Islet precursor cell (in vitro differentiated cells): ENCODE measurements at places on chromosomes 2 and 18.

- no peak for DNase-seq
Measured at GRCh38 chr2:169107645-169108044, 38.3 kb downstream of the DHRS9 start.

DNA sequence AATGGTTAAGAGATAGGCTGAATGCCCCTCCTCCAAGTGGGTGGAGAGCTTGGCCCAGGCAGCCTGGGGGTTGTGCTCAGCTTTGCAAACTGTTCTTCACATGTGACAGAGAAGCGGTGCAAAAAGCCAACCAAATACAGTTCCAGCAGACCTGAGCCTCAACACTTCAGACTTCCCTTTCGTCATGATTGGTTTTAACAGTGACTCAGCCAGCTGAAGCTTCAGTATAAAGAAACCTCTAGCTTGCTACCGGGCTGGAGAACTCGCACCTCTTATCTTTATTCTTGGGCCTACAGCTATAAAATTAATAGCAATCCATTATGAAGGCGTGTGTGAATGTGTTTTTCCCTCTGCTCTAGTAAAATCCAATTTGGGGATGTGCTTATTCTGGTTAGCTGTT lies 20.0 kb downstream of the SETBP1 start:
- peak; percentile 62 for DNase-seq

GRCh38 chr2:7691961-7692656 lies 774.9 kb downstream of the RNF144A start:
- DNase-seq, result no peak

DNA sequence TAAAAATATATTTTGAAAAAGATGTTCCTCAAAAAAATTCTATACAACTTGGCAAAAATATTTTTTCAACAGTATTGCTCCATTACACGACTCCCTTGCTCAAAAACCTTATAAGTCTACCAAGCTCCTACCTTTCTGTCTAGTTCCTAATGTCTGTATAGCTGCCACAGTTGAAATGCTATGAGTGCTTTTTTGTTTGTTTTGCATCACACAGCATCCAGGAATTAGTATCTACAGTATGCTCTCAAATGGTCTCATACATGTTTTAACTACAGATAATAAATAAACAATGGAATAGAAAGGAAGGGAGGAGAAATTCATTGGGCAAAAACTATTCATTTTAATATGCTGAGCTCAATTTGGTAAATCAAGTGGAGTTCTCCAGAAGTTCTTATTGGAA lies 17.3 kb downstream of the ACADL start:
- no peak for DNase-seq

DNA sequence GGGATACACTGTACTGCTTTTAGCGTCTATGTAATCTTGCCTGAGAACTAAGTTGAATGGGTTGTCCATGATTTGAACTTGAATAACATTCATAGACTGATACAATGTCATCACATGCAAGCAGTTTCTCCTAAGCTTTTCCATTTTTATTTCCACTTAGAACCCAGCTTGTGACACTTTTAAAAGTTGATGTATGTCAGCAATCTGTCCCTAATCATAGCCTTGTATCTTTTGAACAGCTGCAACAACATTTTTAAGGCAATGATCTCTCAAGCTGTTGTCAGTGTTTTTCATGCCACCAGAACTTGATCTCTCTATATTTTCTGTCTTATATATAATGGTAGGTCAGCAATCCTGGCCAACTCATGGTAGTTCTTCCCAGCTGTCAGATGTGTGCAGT lies 185.0 kb downstream of the DOK6 start:
- no peak for DNase-seq

DNA sequence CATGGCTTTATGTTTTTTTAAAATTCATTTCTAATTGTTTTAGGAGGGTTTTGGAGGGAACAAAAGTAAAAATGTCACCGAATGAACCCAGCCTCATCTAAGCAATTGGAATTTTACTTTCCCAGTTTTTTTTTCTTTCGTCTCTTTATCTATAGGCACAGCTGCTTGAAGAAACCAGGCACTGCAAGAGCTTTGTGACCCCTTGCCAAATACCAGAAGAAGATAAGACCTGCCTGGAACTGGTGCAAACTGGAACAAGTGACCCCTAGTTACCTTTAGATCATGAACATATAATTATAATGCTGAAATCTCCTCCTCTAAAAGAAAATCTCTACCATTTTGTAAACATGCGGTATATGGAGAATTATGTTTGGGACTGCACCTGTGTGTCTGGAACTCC lies 100.9 kb downstream of the TSN start:
- DNase-seq, result no peak

GRCh38 chr2:55547001-55547400 lies 27.5 kb downstream of the CFAP36 start:
- DNase-seq, result no peak

DNA sequence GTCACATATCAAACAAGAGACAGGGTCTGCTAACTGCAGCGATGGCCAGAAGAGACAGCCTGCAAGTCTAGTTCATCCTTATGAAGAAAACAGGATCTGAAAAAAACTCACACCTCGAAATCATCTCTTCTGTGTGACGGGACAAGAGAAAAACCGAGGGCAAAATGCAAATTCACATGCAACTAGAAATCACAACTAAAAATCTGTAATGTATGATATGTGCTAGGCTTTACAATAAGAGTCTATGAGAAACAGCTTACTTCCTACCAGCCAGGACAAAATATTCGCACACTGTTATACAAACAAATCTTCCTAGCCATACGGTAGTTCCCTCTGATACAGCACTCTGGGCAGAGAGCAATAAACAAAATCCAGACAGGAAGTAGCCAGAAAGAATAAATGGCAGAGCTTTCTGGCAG lies 48.8 kb downstream of the ANKRD44 start:
- DNase-seq, result no peak

DNA sequence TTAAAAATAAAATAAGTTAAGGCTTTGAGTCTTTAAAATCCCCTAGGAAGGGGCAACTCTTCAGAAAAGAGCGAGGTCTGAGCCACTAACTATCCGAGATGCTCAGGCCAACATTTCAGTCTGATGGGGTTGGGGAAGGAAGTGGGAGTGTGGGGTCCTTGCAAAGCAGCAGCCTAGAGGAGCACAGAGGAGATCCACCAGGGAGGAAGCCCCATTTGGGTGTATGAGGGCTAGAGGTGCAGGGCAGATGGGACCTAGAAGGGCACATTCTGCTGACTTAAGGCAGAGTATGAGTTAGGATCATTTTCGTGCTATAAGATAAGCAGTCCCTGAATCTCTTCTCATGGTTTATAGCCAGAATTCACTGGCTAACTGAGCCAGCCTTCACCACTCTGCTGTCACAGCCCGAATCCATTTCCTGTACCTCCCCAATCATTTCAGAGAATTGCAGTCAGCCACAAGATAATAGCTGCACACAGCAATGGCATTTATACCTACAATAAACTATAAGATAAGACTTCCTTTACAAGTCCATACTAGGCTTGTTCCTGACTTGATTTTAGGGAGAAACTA lies 37.0 kb downstream of the MRPL30 start:
- DNase-seq, result no peak

- DNase-seq, result no peak
Measured at GRCh38 chr2:69499242-69499641, 62.0 kb upstream of the NFU1 start.

DNA sequence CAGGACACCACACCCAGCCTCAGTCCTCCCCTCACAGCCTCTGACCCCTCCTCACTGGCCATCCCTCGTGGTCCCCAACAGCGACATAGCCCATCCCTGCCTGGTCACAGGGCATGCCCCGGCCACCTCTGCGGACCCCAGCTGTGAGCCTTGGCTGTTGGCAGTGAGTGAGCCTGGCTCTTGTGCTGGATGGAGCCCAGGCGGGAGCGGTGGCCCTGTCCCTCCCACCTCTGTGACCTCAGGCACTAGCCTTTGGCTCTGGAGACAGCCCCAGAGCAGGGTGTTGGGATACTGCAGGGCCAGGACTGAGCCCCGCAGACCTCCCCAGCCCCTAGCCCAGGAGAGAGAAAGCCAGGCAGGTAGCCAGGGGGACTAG lies 7.9 kb downstream of the DES start:
- peak; percentile 49 for DNase-seq

DNA sequence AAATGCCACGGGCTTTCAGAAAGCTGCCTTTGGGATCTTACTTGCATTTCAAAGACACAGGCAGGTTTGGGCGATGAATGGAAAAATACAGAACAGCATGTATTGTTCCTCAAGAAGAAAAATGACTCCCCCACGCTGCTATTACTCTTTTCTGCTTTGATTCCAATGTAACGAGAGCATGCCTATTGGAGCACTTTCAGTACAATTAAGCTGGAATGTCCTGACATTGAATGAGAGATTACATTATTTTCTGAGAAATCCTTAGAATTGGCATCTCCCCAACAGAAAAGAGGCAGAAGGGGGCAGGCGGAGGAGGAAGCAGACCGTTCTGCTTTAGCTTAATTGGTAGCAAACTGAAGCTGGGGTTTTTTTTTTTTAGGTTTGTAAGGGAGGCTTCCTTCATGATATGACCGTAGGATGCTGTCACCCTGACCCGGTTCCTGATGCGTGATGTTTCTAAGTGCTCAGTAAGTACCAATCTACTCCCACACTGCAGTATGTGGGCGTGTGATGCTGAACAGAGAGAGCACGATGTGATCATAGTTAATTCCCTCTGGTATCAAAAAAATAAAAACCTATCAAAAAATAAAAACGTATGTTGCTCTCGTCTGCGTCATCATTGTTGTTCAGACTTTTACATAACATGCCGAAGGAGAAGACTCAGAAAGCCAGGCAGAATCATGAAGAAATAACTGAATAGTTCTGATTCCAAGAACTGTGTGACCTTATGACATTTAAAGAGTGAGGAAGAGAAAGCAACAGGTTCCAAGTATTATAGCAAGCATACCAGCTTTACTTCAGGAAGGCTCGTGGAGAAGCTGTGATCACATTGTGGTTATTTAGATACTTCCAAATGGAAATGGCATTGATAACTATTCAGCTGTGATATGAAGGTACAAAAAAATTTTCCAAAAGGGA lies 40.5 kb downstream of the LONRF2 start:
- DNase-seq, result peak; percentile 34

DNA sequence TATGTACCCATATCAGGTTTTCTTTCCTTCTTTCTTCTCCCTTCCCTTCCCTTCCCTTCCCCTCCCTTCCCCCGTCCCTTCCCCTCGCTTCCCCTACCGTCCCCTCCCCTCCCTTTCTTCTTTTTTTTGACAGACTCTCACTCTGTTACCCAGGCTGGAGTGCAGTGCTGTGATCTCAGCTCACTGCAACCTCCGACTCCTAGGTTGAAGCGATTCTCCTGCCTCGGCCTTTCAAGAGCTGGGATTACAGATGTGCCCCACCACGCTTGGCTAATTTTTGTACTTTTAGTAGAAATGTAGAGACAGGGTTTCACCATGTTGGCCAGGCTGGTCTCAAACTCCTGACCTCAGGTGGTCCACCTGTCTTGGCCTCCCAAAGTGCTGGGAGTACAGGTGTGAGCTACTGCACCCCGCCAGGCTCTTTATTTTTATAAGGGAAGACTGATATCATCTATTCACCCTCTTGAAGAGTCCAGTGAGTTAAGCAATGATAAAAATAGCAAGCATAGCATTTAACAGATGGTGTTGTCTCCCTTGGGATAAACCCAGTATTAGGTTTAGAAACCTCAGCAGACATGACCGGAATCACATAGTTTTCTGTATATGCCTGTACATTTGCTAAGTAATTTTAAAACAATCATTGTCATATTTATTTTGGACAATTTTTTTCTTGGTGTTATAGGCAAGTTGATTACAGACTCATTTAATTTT lies 888.4 kb downstream of the TRIB2 start:
- no peak for DNase-seq

GRCh38 chr18:62357079-62357719 lies 32.1 kb downstream of the TNFRSF11A start:
- DNase-seq, result no peak

GRCh38 chr2:236853585-236854051 lies 232.1 kb upstream of the COPS8 start:
- DNase-seq, result no peak

DNA sequence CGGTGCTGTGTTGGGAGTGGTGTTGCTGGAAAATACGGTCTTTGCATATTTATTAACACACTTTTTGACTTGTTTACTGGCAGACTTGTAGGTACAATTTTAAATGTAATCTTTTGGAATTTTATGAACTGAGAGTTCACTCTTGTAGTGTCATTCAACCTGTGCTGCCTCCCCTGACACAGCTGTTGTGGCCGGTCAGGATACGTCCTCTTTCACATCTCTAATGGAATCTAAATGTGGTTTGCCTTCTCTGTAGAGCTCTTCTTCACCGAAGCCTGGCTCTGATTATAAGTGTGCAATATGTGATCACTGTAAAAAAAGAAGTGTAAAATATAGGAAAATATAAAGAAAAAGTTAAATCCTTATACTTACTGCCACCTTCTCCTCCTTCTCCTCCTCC lies 94.7 kb downstream of the MAP4K4 start:
- DNase-seq, result no peak

DNA sequence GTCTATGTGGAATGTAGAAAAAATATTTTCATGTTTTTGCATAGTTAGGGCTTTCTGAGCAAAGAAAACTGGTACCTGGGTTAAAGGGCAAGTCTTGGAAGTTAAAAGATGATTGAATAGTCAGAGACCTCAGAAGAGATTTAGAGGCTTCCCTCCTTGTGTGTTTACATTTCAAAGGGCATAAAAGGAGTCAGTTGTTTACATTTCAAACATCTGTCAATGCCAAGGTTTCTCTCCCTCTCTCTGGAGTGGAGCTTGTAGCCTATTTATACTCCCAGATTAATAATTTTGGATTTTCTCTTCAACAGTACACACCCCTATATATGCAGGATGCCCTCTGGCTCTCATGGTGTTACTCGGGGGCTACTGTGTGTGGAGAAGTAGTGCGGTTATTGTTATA lies 8.6 kb downstream of the M1AP start:
- no peak for DNase-seq

DNA sequence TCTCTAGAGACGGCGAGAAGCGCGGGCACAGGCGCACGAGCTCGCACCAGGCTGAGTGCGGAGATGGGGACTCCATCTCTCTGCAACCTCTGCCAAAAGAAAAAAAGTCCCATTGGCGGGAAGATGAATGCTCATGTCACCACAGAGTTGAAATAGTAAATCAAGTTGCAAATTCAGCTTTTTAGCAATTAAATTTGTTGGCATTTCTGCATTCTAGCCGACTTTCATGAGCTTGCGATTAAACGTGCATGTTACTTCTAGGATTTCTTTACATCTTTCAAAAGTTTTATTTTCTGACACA lies 588 bp downstream of the CHAC2 start:
- DNase-seq, result no peak

DNA sequence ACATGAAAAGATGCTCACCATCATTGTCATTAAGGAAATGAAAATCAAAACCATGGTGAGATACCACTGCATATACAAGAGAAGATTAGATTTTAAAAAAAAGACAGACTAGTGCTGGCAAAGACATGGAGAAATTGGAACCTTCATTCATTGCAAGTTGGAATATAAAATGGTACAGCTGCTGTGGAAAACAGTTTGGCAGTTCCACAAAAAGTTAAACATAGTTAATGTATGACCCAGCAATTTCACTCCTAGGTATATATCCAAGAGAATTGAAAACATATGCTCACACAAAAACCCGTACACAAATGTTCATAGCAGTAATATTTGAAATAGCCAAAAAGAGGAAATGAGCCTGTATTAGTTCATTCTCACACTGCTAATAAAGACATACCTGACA lies 33.7 kb upstream of the MBOAT2 start:
- DNase-seq, result no peak

GRCh38 chr18:12334863-12335262 lies 26.8 kb downstream of the TUBB6 start:
- no peak for DNase-seq
